Activated naive CD4-positive, alpha-beta T cell treated with Interleukin-2 at 50 U/mL for 16 hours (primary cell): ENCODE measurements at places on chromosomes 13 and 19.

GRCh38 chr19:18862976-18863842, 31.4 kb downstream of the UPF1 start:
- no peak for DNase-seq

DNA sequence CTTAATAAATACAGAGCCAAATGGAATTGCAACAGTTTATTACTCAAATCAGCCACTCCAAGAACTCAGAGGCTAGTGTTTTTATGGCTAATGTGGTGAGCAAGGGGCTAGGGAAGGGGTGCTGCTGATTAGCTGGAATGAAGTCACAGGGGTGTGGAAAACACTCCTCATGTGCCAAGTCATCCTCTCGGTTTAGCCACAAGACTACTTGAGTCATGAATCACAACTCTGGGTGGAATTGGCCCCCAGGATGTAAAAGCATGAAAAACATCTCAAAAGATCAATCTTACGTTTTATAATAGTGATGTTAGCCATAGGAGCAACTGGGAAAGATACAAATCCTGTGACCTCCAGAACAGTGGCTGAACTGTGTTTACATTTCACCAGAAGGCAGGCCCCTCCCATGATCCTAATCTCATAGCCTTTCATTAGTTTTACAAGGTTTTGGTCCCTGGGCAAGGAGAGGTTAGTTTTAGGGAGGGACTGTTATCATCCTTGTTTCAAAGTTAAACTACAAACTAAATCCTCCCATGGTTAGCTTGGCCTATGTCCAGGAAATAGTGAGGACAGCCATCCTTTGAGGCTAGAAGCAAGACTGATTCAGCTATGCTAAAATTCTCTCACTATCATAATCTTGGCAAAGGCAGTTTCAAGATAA, 2020.1 kb upstream of the PCDH20 start:
- no peak for DNase-seq

DNA sequence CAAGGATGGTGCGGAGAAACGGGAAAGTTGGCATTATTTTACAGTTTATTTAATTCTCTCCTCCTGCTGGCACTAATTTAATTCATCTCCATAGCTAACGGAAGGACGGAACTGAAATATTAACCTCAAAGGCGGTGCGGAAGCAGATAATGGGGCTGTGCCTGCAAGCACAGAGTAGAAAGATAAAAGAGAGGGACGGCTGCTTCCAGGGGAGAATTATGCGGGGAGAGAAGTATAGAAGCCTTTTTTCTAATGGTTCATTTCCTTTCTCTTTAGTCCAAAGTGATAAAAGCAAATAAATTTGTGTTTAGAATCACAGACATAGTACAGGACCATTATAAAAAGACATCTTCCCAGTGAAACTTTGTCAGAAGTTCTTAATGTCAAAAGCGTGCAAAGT, 34.5 kb upstream of the UQCRFS1 start:
- no peak for DNase-seq

DNA sequence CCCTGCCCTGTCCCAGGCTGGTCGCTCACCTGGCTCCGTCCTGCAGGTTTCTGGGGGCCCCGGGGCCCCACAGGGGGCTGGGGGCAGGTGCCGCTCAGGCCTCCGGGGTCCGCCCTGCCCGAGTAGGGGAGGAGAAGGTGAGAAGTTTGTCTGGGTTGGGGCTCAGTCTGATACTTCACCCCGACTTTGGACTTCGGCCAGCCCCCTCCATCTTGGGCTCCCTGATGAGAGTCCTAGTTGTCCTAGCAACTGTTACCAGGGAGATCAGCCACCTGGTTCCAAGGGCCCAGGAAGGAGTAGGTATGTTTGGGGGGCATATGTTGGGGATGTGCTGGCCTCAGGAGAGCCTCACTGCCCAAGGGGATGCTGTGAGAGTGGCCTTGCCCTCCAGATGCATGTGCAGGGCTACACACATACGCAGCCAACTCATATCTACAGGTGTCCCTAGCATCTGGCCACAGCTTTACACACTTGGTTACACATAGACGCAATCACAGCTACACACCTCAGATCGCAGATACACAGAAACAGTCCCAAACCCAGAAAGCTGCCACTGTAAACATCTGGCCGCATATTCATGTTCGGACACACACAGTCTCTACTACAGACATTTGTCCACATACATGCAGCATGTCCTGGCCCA, 3.4 kb downstream of the NUMBL start:
- no peak for DNase-seq

GRCh38 chr19:48714759-48715675, 4.5 kb downstream of the MAMSTR start:
- DNase-seq = no peak

GRCh38 chr13:114039471-114040141, 65.7 kb upstream of the C13orf46 start:
- DNase-seq = no peak

DNA sequence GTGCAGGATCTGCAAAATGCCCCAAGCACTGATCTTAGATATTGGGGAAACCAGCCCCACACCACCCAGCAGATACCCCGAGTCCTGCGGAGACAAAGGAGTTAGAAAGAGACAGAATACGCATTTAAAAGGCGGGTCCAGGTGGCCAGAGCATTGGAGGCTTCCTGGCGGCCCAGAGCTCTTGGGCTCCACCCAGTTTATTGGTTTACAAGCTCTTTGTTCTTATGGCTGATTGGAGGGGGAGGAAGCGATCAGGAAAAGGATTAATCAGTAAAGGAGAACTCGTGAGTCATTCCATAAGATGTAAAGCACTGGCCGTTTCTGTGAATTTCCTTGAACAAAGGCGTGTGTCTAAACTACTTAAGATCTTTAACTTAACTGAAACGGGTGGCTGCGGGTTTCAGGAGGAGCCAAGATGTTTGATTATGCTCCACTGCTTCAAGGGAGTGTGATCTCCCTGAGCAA, 926 bp downstream of the ZNF587 start:
- DNase-seq = peak; percentile 5

DNA sequence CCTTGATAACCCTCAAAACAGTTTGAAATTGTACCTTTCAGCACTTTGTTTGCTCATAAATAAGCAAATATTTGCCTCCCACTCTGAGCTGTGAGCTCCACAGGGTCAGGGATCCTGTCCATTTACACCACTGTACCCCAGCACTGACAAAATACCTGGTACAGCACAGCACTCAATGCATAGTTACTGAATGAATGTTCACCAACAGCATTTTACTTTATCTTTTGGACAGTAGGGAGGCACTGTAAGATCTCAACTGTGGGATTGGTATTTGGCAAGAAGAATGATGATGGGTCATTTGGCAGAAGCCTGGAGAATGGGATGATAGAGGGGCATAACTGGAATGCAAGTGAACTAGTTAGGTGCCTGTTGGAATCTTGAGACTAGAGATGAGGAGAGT, 127.2 kb upstream of the ARGLU1 start:
- DNase-seq = no peak

GRCh38 chr13:111460548-111461444, 140.4 kb downstream of the TEX29 start:
- no peak for DNase-seq

DNA sequence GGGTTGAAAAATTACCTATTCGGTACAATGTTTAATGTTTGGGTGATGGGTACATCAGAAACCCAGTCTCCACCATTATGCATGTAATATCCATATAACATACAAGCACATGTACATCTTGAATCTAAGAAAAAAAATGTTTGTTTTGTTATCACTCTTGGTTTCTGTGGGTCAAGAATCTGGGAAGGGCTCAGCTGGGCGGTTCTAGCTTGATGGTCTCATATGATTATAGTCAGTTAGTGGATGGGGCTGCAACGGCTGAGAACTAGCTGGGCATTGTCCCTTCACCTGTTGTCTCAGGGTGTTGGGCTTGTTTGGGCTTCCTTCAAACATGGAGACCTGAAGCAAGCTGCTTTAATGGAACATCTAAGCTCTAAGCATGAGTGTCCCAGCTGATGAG, 4.7 kb downstream of the ADGRE3 start:
- no peak for DNase-seq
